AG09309 (cell line): ENCODE measurements at places on chromosomes 3 and 15.

DNA sequence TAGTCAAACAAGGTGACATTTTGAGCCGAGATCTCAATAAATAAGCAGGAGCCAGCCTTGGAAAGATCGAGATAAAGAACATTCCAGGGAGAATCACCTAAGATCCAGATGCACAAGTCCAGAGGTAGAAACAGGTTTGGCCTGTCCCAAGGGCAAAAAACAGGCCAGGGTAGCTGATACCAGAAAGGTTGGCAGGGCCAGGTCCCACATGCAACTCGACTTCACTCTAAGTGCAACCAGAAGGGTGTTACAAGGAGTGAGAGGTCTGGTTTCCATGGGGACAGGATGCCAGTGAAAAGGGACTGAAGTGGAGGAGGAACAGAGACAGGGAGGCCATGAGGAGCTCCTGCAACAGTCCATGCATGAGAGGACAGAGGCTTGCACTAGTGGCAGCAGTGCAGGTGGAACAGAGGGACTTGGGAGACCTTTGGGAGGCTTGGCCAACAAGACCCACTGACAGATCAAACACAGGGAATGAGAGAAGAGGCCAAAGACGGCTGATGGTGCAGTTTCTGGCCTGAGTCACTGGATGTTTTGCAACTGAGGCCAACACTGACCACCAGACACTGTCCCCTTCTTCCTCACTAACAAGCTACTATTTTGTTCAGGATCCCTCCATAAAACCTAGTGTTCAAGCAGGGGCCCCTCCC lies 5.2 kb downstream of the TPRA1 start:
- DNase-seq, result no peak

GRCh38 chr3:184598574-184598927 lies 37.0 kb downstream of the EPHB3 start:
- DNase-seq, result no peak

DNA sequence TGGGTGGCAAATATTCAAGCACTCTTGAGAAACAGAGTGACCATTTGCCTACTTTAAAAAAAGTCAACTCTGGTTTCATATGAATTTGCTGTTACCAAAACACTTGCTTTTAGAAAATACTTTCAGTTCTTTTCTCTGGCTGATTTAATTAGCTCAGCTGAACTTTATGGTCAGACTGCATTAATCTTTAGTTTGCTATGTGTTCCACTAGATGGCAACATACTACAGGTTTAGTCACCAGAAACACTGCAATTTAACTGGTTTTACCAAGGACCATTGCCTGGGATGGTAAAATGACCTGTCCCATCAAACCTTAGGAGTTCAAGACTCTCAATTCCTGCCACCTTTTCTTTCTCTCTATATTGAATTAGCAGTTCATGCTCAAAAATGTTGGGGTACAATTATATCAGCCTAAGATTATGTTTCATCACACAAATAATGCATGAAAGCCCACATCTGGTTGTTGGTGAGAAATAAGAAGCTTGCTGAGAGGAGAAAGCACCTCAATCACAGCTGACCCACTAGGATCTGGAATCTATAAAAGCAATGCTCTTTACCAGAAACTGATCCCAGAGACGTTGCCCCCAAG lies 14.2 kb downstream of the EIF4E3 start:
- no peak for DNase-seq

DNA sequence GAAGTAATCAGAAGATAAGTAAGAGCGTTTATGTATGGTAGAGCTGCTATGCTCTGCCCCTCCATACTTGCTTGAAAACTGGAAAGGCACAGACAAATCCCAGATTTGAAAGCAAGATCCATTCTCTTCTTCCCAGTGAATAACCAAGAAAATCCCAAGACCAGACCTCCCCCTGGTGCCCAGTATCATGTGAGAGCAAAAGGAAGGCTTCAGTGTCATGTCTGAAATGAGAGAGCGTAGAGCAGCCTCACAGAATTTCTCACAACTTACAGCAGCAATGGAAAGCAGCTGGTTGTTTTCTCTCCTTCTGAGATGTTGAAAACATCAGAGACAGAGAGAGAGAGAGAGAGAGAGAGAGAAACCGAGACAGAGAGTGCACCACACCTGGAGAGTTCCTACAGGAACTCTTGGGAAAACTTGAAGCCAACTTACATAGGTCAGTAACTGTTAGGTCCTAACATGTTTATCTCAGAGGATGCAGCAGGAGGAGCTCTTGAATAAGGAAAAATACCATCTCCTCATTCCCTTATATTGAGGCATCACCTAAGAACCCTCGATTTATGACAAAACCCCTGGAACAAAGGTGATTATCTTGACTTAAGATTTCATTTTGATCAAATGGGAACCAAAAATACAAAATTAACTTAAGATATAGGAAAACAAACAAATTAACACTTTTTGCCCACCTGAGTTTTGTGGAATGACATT lies 273.3 kb downstream of the NSUN3 start:
- DNase-seq, result no peak

GRCh38 chr3:33064929-33065328 lies 32.0 kb downstream of the GLB1 start:
- DNase-seq, result no peak

GRCh38 chr3:65617209-65617608 lies 421.5 kb downstream of the MAGI1 start:
- no peak for DNase-seq

DNA sequence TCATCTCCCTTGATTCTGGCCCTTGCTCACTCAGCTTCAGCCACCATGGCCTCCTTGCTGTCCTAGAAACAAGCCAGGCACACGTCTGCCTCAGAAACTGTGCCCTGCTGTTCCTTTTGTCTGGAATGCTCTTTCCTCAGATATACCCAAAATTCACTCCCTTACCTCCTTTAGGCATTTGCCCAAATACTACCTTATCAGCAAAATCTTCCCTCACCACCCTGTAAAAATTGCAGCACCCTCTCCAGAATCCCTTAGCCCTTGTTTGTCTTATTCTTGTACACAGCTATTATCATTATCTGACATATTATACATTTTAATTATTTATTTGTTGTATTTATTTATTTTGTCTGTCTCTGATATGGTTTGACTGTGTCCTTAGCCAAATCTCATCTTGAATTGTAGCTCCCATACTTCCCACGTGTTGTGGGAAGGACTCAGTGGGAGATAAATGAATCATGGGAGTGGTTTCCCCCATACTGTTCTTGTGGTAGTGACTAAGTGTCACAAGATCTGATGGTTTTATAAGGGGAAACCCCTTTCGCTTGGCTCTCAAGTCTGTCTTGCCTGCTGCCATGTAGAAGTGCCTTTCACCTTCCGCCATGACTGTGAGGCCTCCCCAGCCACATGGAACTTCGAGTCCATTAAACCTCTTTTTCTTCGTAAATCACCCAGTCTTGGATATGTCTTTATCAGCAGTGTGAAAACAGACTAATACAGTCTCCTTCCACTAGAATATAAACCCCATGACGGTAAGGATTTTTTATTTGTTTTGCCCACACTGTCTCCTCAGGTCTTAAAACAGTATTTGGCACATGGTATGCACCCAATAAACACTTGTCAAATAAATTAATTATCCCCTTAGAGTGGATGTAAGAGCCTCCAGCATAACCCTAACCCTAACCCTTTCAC lies 60.0 kb upstream of the STT3B start:
- DNase-seq, result no peak

DNA sequence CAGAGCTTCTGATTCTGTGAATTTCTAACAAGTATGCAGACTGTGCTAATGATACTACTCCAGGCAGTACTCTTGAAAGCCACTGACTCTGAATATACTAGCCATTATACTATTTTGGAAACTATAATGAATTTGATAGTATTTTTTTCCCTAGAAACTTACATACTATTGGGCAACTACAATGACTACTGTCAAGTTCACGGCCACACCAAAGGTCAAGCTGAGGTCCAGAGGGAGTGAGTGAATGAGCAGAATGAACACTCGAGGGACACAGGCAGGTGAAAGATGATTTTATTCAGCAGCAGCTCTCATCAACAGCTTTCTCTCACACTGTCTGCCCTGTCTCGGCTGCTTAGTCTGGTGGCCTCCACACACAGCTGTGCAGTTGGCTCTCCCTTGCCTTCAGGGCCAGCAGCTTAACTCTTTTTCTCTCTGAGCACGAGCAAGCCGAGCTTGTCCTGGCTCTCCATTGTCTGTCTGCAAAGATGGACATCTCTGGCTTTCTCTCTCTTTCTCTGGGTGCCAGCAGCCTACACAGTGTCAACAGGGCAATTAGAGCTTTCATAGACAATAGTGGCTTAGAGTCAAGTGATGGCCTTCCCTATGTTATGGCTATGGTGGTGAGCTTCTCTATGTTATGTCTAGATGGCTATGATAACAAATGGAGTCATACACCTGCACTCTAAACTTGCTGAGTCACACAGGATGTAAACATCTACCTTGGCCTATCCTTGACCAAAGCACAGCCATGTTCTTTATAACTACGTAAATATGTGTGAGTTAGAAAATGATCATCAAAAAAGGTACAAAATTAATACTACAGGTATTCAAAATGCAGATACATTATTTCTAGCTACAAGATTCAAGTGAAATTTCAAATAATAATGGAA lies 362.4 kb downstream of the CGGBP1 start:
- DNase-seq, result no peak

DNA sequence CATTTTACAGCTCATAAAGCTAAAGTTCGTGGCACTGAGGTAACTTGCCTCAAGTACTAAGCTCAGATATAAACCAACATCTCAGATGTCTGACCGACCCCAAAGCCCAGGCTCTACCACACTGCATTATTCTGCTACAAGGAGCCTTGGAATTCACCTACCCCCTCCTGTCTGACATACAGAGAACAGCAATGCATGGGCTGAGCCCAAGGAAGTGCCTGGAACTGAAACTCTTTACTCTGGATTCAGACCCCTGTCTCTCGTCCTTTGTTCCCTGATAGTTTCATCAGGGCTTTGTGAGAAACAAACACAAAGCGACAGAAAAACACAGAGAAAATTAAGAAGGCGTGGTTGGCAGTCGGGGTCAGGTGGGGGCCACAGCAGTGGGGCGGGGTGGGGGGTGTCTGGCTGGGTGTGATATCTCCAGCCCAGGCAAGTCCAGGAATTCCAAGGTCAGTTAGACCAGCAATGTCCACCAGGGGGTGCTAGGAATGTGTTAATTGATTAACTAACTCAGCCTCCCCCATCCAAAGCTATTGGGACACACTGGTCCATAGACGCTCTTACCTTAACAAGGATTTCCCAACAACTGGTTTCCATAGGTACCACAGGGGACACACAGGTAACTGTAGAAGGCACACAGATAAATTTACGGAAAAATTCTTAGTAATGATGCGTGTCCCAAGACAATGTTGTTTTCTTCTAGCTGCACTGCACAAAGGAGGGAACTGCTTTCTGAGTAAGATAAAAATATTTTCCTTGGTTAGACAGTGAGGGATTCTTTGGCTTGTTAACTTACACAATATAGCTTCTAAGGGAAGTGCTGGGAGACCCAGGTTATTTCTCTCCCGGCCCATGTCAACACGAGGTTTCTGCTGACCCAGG lies 18.8 kb upstream of the SSUH2 start:
- peak; percentile 41 for DNase-seq

- DNase-seq, result no peak
These were observed 55.8 kb upstream of the PDZRN3 start for GRCh38 chr3:73680391-73681095.

- no peak for DNase-seq
These were observed 107.6 kb upstream of the FGF7 start for GRCh38 chr15:49315391-49315823.

- DNase-seq, result no peak
These were observed 12.4 kb upstream of the SEC13 start for GRCh38 chr3:10333349-10333650.

DNA sequence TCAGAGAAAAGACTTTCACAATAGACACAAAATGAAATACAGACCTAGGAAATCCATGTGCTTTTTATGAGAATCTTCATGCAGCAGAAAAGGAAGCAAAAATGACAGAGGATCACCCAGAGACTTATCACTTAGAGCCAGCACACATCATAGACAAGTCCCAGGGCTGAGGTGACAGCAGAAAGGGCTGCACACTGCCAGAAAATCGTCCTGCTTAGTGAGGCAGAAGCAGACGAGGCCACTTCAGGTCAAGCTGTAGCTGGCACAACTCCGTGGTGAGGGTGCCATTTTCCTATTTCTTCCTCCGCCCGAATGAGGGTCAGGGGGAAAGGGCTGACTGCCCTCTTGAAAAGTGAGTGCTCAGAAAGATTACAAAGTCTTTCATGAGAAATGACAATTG lies 95.9 kb upstream of the TNIK start:
- DNase-seq, result no peak

DNA sequence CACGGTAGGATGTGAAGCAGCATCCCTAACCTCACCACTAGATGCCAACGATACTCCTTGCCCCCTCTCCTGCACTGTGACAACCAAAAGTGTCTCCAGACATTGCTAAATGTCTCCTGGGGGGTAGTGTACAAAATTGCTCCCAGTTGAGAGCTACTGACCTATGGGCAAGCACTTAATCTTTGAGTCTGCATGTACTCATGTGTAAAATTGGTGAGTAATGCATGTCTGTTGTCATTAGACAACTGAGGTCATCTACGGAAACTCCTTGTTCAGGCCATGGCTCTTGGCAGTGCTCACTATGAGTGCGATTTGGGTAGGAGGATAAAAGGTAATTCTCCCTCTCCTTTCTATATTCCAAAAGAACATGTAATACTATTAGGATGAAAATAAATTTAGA lies 29.2 kb downstream of the PDHB start:
- DNase-seq, result no peak

DNA sequence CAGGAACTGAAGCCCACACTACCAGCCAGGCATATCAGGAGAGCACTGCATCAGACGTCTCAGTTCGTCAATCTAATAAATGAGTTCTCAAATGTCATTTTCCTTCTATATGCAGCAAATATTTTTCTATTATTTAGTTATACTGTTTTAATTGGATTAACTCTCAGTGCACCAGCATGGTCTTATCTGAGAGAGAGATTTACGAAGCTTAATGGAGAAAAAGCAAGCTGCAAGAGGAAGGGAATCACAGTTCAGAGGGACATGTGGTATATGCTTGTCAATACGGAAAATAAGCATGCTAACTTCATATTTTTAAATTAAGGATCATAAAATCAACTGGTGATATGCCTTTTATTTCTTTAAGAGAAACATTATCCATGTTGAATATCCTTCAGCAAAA lies 213.1 kb upstream of the NECTIN3 start:
- DNase-seq, result no peak

- DNase-seq, result no peak
These were observed 25.8 kb upstream of the RPL39L start for GRCh38 chr3:187165144-187165543.

GRCh38 chr15:70327328-70327855 lies 229.7 kb upstream of the TLE3 start:
- no peak for DNase-seq

- DNase-seq, result no peak
These were observed 42.8 kb downstream of the NR2C2 start for GRCh38 chr3:14989943-14990779.

DNA sequence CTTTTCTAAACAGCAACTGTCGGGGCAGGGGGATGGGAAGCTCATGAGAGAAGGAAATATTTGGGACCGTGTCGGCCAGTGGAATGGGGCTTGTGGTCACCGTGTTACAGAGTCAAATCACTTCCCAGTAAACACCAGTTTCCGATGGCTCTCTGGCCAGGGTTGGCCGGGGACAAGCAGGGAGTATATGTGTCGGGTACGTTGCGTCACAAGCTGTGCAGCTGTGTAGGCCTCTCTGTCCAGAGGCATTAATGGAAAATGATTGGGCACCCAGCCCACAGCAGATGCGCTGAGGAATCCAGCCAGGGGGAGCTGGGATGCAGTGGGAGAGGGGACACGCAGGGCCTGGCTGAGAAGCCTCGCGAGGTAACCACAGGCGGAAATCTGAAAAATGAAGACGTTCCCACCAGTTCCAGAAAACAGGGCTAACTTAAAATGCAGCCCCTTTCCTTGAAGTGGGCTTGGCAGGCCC lies 15.8 kb upstream of the ALDH1A3 start:
- DNase-seq, result no peak
